Neural progenitor cell (in vitro differentiated cells): ENCODE measurements at places on chromosomes 2 and 18.

DNA sequence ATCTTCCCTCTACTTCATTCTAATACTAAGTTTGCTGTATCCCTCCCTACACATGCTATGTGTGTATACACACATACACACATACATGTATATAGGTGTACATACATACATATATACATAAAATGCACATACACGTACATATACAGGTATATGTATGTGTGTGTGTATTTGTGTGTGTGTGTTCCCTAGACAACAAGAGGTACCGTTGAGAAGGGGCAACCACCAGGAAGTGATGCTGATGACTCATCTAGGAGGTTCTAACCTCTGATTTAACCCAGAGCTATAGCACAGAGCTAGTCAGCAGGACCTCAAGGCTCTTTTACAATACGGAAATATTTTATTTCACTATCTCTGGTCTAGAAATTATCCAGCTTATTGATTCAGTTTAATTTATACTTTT, 139.2 kb downstream of the LAMA3 start:
- no peaks in the 10 kb centered on the region for H3K4me1 ChIP-seq
- no peaks in the 10 kb centered on the region for H3K36me3 ChIP-seq

GRCh38 chr2:20578895-20579825, 71.7 kb downstream of the HS1BP3 start:
- no peak overlapping the region for H3K27ac ChIP-seq
- H3K4me1 ChIP-seq: peaks cover under 1% of the 10 kb centered on the region

DNA sequence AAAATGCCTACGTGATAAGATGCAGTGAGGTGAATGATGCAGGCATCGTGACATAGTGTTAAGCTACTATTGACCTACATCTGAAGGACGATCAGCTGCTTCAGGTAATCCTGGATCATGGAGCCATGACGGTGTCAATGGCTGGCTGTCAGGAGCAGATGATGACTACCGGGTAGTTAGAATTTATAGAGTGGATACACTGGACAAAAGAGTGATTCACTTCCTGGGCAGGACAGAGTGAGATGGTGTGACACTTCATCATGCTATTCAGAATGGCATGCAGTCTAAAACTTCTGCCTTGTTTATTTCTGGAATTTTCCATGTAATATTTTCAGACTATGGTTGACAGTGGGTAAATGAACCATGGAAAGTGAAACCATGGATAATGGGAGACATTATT, 29.5 kb downstream of the METTL8 start:
- H3K27ac ChIP-seq: no peak overlapping the region
- H3K4me3 ChIP-seq: no peak overlapping the region
- no peak for DNase-seq
- peaks cover 5% of the 10 kb centered on the region for H3K36me3 ChIP-seq
- H3K4me1 ChIP-seq: peaks cover 5% of the 10 kb centered on the region

- H3K27ac ChIP-seq: no peak overlapping the region
- H3K4me1 ChIP-seq: no peaks in the 10 kb centered on the region
- no peak overlapping the region for H3K4me3 ChIP-seq
- no peaks in the 10 kb centered on the region for H3K27me3 ChIP-seq
- no peaks in the 10 kb centered on the region for H3K36me3 ChIP-seq
Measured at GRCh38 chr2:31476511-31477180, 62.1 kb upstream of the XDH start.

DNA sequence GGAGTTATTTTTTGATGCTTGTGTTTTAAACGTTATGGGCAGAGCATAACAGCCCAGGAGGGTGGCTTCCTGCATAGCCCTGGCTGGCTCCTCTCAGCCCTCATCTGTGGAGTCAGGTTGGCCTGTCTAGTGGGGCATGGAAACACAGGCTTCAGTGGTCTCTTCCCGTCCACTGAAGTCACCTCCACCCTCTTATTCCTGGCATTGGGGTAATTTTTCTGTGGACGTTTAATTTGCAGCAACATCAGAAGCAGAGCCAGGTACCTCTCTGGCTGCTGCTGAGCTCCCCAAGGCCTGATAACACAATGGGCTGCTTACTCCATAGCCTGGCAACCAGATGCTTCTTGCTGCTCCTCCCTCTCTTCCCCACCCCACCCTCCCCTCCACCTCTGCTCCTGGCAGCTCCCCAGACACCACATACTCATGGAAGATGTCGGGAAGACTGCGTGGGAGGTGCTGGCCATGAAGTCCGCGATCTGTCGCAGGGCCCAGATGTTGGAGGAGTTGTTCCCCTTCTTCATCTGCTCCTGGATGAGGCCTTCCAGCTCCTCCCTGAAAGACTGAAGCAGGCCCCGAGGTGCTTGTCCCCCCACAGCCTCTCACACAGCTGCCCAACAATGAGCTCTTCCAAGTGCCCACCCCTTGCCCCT, 64.0 kb downstream of the ADD2 start:
- no peaks in the 10 kb centered on the region for H3K36me3 ChIP-seq
- DNase-seq: peak; percentile 19

DNA sequence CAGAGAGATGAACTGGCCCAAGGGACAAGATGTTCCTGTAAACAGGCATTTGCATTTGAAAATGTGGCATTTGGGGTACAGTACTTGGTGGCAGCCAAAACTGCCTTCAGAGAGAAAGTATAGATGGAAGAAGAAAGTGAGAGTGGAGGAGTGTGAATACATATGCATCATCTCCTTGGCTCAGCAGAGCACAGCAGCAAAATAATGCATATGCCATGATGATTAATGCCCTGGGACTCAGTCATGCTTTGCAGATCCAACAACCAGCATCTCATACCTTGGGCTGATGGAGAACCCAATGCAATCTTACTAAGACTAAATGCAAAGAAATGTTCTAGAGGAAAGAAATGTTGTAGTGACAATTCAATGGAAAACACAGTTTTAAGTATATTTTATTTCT, 29.7 kb upstream of the CYTIP start:
- H3K27ac ChIP-seq: no peak overlapping the region
- no peaks in the 10 kb centered on the region for H3K36me3 ChIP-seq
- H3K27me3 ChIP-seq: no peaks in the 10 kb centered on the region
- no peaks in the 10 kb centered on the region for H3K4me1 ChIP-seq
- no peak overlapping the region for H3K4me3 ChIP-seq
- DNase-seq: no peak

GRCh38 chr2:28981016-28981441, at the start of gene TOGARAM2:
TOGARAM2 (plus strand) TSS chr2:28981298; CDS start chr2:28994835, 13,537 bp downstream.
- no peaks in the 10 kb centered on the region for H3K27me3 ChIP-seq
- DNase-seq: peak; percentile 39
- H3K4me3 ChIP-seq: no peak within 1 kb of the TSS
- no peak within 1 kb of the TSS for H3K27ac ChIP-seq
- peaks cover 9% of the 10 kb centered on the region for H3K4me1 ChIP-seq
- no peaks in the 10 kb centered on the region for H3K36me3 ChIP-seq

- peaks cover 84% of the 10 kb centered on the region for H3K4me1 ChIP-seq
- no peak for DNase-seq
- H3K27me3 ChIP-seq: no peaks in the 10 kb centered on the region
Measured at GRCh38 chr2:101766337-101766736, 68.8 kb downstream of the MAP4K4 start.

DNA sequence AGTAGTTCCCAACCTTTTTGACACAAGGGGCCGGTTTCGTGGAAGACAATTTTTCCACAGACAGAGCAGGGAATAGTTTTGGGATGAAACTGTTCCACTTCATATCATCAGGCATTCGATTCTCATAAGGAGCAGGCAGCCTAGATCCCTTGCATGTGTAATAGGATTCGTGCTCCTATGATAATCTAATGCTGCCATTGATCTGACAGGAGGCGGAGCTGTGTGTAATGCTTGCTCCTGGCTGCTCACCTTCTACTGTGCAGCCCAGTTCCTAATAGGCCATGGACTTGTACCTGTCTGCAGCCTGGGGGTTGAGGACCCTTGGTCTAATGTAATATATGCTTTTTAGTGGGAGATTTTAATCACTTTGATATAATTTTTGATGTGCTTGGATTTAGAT, 188.7 kb upstream of the KLHL14 start:
- H3K27me3 ChIP-seq: no peaks in the 10 kb centered on the region
- H3K4me3 ChIP-seq: no peak overlapping the region
- H3K4me1 ChIP-seq: no peaks in the 10 kb centered on the region
- no peaks in the 10 kb centered on the region for H3K36me3 ChIP-seq
- DNase-seq: no peak
- no peak overlapping the region for H3K27ac ChIP-seq

GRCh38 chr18:73101977-73102376, 234.2 kb upstream of the NETO1 start:
- H3K4me1 ChIP-seq: no peaks in the 10 kb centered on the region
- H3K4me3 ChIP-seq: no peak overlapping the region
- H3K36me3 ChIP-seq: no peaks in the 10 kb centered on the region
- H3K27ac ChIP-seq: no peak overlapping the region

GRCh38 chr2:195560209-195560895, 96.7 kb upstream of the SLC39A10 start:
- no peak for DNase-seq
- peaks cover 4% of the 10 kb centered on the region for H3K4me1 ChIP-seq
- H3K27ac ChIP-seq: no peak overlapping the region
- no peak overlapping the region for H3K4me3 ChIP-seq
- no peaks in the 10 kb centered on the region for H3K36me3 ChIP-seq
- no peaks in the 10 kb centered on the region for H3K27me3 ChIP-seq

DNA sequence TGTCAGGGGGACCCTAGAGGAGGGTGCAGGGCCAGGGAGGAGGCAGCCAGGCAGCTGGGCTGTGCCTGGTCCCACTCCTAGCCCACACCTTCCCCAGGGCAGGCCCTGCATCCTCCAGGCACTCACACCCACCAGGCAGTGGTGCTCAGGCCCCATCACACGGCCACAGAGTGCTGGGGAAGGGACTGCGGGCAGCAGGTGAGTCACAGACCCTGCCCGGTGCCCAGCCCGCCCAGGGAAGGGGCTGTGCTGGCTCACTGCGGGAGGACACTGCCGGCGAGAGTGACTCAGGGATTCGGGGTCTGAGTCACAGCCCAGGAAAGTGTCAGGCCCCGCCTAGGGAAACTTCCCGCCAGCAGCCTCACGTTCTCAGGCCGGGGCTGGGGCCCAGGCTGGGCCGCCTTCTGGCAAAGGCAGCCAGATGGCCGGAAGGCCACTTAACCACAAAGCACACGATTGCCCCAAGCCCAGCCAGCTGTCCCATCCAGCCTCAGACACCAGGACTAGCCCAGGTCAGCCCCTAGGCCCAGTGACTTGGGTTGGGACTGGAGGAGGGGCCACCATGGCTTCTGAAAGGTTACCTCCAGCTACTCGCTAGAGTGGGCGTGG, 42.2 kb downstream of the BIN1 start:
- no peaks in the 10 kb centered on the region for H3K4me1 ChIP-seq
- H3K27ac ChIP-seq: no peak overlapping the region
- H3K27me3 ChIP-seq: no peaks in the 10 kb centered on the region
- no peak overlapping the region for H3K4me3 ChIP-seq

DNA sequence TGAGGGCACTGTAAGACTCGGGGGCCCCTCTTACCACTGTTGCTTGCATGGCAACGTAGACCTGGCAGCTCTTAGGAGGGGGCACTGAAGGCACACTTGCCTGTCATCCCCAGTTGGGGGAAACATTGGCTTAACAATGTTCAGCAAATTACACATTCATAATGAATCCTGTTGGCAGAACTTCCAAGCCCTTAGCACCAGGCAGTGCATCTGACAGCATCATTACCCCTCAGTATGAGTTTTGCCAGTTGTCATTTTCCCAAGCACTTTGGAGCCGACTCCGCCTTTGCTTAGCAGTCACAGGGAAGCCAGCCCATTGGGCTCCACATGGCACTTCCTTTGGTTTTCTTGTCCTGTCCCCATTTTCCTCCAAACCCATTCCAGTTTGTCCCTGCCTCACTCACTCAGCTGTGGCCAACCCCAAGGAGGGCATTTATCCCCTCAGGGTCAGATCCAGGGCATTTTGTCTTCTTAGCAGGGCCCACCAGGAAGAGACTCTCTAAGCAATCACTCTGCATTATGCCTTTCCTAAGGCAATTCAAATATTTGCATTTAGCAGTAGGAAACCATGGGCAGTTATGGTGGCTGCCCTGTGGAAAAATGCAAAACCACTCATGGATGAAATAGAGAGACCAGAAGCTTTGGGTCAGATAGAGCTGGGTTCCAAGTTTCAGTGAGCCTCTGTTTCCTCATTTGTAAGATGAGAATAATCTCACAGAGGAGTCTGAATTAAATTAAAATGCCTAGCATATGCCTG, 73.9 kb downstream of the VSNL1 start:
- no peaks in the 10 kb centered on the region for H3K36me3 ChIP-seq
- H3K27ac ChIP-seq: no peak overlapping the region
- DNase-seq: no peak
- H3K4me3 ChIP-seq: no peak overlapping the region
- H3K27me3 ChIP-seq: no peaks in the 10 kb centered on the region

GRCh38 chr18:70022636-70023035, 75.0 kb upstream of the CD226 start:
- no peaks in the 10 kb centered on the region for H3K4me1 ChIP-seq
- H3K27me3 ChIP-seq: no peaks in the 10 kb centered on the region
- H3K36me3 ChIP-seq: no peaks in the 10 kb centered on the region
- no peak for DNase-seq

DNA sequence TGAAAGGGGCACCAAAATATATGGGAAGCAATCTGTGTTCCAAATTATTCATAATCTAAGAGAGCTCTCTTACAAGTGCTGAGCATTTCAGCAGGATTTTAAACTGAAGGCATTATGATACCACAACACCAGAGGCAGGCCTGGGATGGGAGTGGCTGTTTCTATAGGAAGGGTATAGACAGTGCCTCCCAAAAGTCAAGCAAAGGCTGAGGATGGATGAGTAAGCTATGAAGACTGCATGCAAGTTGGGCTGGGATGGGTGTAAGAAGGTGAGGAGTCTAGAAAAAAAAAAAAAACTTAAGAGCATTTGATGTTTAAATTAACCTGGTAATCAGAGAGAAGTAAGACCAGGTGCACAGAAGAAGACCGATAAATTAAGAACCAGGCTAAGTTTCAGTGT, 132.5 kb downstream of the OSR1 start:
- no peaks in the 10 kb centered on the region for H3K36me3 ChIP-seq
- no peaks in the 10 kb centered on the region for H3K27me3 ChIP-seq

DNA sequence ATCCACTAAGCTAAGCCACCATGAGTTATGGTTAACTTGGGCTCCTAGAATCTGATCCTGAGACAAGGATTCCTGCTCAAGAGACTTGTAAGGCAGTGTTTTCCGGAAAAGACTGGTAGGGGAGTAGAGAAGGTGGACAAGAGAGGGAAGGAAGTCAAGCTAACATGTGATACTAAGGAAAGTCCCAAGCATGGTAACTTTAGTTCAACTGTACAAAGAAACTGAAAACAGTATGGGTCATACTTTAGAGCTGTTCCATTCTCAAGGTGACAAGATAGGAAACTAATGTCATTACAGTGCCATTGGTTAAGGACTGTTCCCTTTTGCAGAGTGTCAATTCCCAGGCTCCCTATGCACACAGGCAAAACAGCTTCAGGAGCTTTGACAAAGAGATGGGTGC, 5.8 kb downstream of the MYO5B start:
- DNase-seq: no peak
- no peaks in the 10 kb centered on the region for H3K36me3 ChIP-seq
- H3K27me3 ChIP-seq: peaks cover 55% of the 10 kb centered on the region

- H3K36me3 ChIP-seq: peaks cover 7% of the 10 kb centered on the region
- H3K4me1 ChIP-seq: no peaks in the 10 kb centered on the region
- no peak overlapping the region for H3K27ac ChIP-seq
- H3K27me3 ChIP-seq: no peaks in the 10 kb centered on the region
- no peak for DNase-seq
- no peak overlapping the region for H3K4me3 ChIP-seq
Measured at GRCh38 chr18:49788327-49788898, 24.9 kb downstream of the ACAA2 start.

- peak within 1 kb of the TSS; percentile 58 for H3K4me3 ChIP-seq
- no peak within 1 kb of the TSS for H3K27ac ChIP-seq
- peaks cover 75% of the 10 kb centered on the region for H3K27me3 ChIP-seq
- DNase-seq: peak; percentile 83
- no peaks in the 10 kb centered on the region for H3K36me3 ChIP-seq
Measured at GRCh38 chr2:98935777-98936352, at the start of gene CRACDL. CRACDL (minus strand) TSS chr2:98936225; CDS start chr2:98846800, 89,425 bp downstream.

- H3K4me1 ChIP-seq: no peaks in the 10 kb centered on the region
- H3K4me3 ChIP-seq: no peak overlapping the region
- DNase-seq: no peak
Measured at GRCh38 chr2:54770676-54771075, 47.2 kb downstream of the EML6 start.
